Uterus (tissue), 4 donors: ENCODE measurements at places on chromosomes 16 and 17. TPM values are rescaled to one million over a fixed set of nuclear protein-coding genes. Genes with fewer than 3 reads are reported as not detected.

The EFCAB5 gene
- total RNA-seq = 0.27 TPM

The ALDH3A1 gene
- total RNA-seq = 0.51 TPM

The PYY gene
- total RNA-seq = not detected

The SULT1A3 gene
- 26.5 TPM for total RNA-seq

The ACE gene
- not detected for total RNA-seq

The OTOA gene
- 0.28 TPM for total RNA-seq

The WIPF2 gene
- 34.3 TPM for total RNA-seq
